ENCODE measurements at places on chromosomes 3 and 15. TPM values are rescaled to one million over a fixed set of nuclear protein-coding genes. Genes with fewer than 3 reads are reported as not detected.

The THOC7 gene
- total RNA-seq: 63.1 TPM

The NEDD4 gene
- total RNA-seq: 96.6 TPM

The BNC1 gene
- 0.98 TPM for total RNA-seq

The XYLB gene
- 4.8 TPM for total RNA-seq

The LTF gene
- not detected for total RNA-seq

The ZNF774 gene
- 0.94 TPM for total RNA-seq

The TFDP2 gene
- total RNA-seq: 22.3 TPM

The RFT1 gene
- 27.4 TPM for total RNA-seq

The ZIC1 gene
- total RNA-seq: 0.02 TPM
